Activated CD8-positive, alpha-beta T cell treated with anti-CD3 and anti-CD28 coated beads for 36 hours (primary cell): ENCODE measurements at places on chromosomes 6 and 20. TPM values are rescaled to one million over a fixed set of nuclear protein-coding genes. Genes with fewer than 3 reads are reported as not detected.

- no peak overlapping the region for H3K27ac ChIP-seq
- no peaks in the 10 kb centered on the region for H3K36me3 ChIP-seq
- H3K4me3 ChIP-seq, result no peak overlapping the region
- no peak for DNase-seq
- H3K4me1 ChIP-seq, result no peaks in the 10 kb centered on the region
Observed at GRCh38 chr6:168838037-168838399, 397.0 kb downstream of the SMOC2 start.

DNA sequence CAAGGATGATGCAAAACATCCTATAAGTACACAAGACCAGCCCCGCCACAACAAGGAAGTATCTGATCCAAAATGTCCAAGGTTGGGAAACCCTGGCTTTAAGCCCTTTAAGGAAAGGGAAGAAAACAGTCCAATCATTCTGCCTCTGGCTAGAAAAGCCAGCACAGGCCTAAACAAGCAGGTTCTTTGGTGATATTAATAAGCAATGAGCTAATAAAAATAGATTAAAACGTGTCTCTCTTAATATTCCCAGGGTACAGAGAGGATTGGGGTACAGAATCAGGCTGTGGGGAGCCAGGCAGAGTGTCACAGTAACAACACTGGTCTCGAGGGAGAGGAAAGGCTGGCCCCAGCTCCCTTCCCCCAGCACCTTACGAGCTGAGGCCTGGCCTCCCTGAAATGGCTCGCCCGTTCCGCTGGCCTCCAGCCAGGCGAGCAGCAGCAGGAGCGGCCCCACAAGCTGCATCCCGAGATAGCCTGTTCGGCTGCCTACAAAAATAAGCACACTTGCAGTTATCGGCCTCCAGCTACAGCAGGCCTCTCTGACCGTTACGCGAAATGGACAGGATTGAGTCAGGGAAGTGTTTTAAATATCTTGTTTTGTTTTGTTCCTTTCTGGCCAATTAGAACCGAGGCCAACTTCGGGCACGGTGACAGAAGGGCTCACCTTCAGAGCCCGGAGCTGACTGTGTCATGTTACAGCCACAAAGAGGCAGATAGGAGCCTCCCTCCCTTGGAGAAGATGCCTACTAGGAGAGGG lies 4.0 kb upstream of the ZMYND8 start:
- DNase-seq, result no peak
- no peaks in the 10 kb centered on the region for H3K27me3 ChIP-seq
- peaks cover 34% of the 10 kb centered on the region for H3K4me1 ChIP-seq
- no peak overlapping the region for H3K27ac ChIP-seq
- H3K4me3 ChIP-seq, result no peak overlapping the region

REM1 gene
- not detected for total RNA-seq

CRISP3 gene
- not detected for total RNA-seq

DNA sequence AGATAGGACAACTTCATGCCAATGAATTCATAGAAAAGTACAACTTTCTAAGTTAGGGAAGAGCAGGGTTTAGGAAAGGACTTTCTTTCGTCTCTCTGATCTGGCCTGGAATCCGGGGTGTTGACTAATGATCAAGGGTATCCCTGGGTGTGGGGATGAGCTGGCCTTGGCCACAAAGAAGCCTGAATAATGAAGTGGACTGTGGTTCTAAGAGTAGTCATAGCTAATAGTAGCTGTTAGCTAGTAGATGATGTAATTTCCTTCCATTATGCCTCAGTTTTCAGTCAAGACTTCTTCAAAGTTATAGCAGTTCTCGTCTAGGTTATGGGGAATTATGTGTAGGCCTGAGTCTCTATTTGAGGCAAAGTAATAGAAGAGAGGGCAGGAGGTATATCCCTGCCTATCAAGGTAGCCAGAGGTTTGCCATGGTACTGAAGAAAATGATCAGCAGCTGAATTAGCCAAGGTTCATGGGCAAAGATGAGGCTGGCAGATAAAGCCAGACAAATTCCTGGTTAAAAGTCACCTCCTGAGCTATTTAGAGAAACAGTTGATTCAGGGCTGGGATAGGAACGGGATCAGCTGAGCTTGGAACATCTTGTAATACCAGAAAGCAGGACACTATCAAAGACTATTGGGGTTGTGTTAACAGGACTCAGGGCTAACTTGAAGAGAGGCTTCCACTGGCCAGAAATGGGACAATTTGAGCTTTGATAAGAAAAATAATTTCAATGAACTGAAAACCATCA lies 18.7 kb upstream of the TRPC4AP start:
- no peak for DNase-seq
- H3K36me3 ChIP-seq, result peaks cover 4% of the 10 kb centered on the region
- H3K27me3 ChIP-seq, result no peaks in the 10 kb centered on the region
- H3K27ac ChIP-seq, result peak overlapping the region; percentile 53

DNA sequence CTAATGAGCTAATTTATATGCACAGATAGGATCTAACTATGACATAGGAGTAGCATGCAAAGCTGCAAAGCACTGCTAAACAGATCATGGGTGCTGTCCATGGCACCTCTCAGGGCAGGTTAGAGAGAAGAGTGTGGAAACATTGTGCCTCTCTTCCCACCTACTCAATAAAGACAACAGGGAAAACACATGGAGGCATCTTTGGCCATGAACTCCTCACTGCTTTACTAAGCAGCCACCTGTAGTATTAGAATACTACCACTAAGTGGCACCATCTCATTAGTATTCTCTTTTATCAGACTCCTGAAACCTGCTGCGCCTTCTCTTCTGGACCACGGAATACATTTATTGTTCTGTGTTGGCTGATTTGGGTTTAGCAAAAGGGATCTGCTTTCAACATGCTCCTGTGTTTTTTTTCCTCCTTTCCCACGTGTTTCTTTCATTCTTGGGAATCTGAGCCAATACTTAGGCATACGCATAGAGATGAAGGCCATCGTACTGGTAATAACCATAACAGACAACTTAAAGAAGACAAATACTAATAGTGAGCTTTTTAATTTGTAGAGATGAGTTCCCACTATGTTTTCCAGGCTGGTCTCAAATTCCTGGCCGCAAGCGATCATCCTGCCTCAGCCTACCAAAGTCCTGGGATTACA lies 9.4 kb upstream of the HDDC2 start:
- no peaks in the 10 kb centered on the region for H3K36me3 ChIP-seq
- H3K27me3 ChIP-seq, result peaks cover 10% of the 10 kb centered on the region
- peaks cover 8% of the 10 kb centered on the region for H3K4me1 ChIP-seq
- H3K4me3 ChIP-seq, result no peak overlapping the region
- DNase-seq, result peak; percentile 11
- H3K27ac ChIP-seq, result no peak overlapping the region

DNA sequence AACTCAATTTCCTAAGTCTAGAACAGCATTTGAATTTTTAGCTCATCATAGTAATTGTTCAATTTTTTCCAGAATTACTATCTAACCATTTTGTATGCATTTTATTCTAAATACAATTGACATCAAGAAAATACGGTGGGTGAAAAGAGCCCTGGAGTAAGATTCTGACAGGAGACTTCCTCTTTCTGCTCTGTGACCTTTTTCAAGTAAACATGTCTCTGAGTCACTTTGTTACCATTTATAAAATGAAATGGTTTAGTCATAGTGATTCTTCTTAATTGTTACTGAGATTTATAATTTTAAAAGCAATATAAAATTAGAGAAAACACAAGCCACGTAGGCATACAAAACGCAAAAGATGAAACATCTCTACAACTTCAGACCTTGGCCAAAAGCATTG lies 80.2 kb downstream of the PLCB1 start:
- H3K36me3 ChIP-seq, result no peaks in the 10 kb centered on the region
- H3K4me3 ChIP-seq, result no peak overlapping the region
- H3K27ac ChIP-seq, result no peak overlapping the region
- H3K4me1 ChIP-seq, result peaks cover 56% of the 10 kb centered on the region
